ENCODE measurements at places on chromosomes 3 and 15.

- no peak for DNase-seq
Measured at GRCh38 chr3:51983578-51984268, 388 bp downstream of the ACY1 start.

DNA sequence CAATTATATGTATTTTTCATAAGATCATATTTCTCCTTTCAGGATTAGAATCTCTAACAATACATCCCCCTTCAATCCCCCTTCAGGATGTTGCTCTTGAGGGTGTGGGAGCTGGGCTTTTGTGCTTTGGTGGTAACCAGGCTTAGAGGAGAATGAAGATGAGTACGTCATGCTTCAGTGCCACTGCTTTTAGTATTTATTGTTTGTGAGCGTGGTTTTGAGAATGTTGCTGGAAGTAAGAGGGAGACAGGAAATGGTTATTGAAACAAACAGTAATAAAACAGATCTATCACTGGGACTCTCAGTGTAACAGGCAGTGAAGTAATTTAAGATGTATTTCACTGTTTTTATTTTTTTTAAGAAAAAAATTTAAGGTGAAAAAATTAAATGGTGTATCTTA, 35.3 kb downstream of the GBE1 start:
- DNase-seq, result no peak

DNA sequence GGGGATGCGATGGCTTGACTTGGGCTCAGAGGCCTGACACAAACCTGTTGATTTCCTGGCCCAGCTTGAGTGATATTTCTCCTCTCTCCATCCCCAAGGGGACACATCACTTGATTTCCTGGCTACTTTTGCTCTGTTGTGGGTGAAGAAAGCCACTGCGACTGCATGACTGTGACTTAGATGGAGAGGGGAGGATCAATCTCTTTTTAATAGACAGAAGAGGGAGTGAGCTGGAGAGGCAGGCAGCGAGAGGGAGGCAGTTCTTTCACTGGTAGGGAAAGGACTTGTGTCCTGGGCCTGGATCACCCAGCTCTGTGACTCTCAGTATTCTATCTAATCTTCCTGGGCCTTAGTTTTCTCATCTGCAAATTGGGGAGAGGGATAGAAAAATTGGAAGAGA, 189.8 kb upstream of the RGMA start:
- no peak for DNase-seq

GRCh38 chr3:123899300-123899865, 15.3 kb upstream of the MYLK start:
- DNase-seq, result no peak

GRCh38 chr3:41598402-41599126, 363.3 kb downstream of the ULK4 start:
- no peak for DNase-seq

All from HepG2 (cell line).